ENCODE measurements at places on chromosomes 2 and 18.

- no peak for DNase-seq
Observed at GRCh38 chr18:79405781-79406575, 10.2 kb downstream of the NFATC1 start.

- no peak for DNase-seq
Observed at GRCh38 chr2:157182834-157183396, 74.6 kb upstream of the GALNT5 start.

DNA sequence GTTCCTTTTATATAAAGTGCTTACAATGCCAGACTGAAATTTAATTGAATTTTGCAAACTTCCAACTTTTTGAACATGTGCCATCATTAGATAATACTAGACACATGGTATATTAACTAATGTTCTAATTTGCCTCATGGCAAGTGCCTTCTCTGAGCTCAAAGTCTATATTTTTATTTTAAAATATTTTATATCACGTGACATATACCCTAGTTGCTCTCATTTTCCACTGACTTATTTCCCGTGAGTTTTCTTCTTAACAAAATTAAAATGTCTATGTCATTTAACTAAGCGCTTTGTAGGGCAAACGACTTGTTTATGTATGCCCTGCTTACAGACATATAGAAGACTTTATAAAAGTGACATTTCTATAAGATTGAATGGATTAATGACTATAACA is 509.6 kb upstream of the SYT4 start:
- DNase-seq, result no peak

- no peak for DNase-seq
Observed at GRCh38 chr2:235105821-235106359, 154.1 kb downstream of the SH3BP4 start.

GRCh38 chr18:1578505-1578904 is 673.8 kb downstream of the ADCYAP1 start:
- no peak for DNase-seq

DNA sequence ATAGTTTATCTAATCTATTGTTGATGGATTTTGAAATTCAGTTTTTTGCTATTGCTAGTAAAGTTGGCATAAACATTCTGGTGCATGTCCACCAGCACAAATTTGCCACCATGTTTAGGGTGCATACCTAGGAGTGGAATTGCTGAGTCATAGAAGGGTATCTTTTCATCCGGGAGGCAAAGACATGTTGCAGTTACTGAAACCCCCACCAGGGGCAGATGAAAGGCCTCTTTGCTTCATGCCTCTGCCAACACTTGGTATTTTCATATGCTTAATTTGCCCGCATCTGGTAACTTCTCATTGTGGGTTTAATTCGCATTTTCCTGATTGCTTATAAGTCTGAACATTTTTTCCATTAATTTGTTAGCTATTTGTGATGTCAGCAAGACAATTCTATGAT is 8.2 kb downstream of the DCC start:
- DNase-seq, result no peak

GRCh38 chr18:63150942-63151421 is 168.6 kb downstream of the BCL2 start:
- DNase-seq, result no peak

DNA sequence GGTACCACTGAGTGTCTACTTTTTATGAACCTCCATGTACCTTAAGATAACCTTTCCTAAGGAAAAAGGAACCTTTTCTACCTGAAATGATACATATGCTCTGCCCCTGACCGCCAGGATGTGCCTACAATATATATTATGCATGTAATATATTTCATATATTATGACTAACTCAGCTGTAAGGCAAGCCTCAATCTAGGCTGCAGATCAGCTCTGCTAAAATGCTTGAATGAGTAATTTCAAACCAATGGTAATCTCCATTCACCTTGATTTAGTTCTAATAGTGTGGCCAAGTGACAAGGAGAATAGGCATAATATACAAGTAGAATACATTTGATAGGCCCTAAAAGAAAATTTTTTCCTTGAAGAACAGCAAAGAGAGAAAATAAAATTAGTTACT is 101.8 kb downstream of the DPP4 start:
- DNase-seq, result no peak

DNA sequence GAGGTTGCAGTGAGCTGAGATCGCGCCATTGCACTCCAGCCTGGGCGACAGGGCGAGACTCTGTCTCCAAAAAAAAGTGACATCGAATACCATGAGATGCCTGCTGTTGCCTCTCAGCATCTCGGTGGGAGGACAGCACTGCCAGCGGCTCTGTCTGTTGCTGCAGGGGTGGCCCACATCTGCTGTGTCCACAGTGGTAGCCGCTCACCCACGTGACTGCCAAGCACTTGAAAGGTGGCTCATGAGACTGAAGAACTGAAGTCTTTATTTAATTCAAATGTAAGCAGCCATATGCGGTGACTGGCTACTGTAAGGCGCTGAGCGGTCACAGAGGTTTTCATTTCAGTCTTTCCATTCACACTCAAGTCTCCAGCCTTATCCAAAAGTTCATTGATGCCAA is 25.8 kb downstream of the IMPA2 start:
- DNase-seq, result no peak
